ENCODE measurements at places on chromosomes 16 and 17. TPM values are rescaled to one million over a fixed set of nuclear protein-coding genes. Genes with fewer than 3 reads are reported as not detected.

CLEC3A gene
- not detected for total RNA-seq

C16orf86 gene
- total RNA-seq = 1.6 TPM

CD300H gene
- total RNA-seq = not detected

SPSB3 gene
- 23.3 TPM for total RNA-seq

MYL4 gene
- total RNA-seq = 38.5 TPM

DNAH2 gene
- 0.34 TPM for total RNA-seq

SBK1 gene
- total RNA-seq = 4.0 TPM

DNA sequence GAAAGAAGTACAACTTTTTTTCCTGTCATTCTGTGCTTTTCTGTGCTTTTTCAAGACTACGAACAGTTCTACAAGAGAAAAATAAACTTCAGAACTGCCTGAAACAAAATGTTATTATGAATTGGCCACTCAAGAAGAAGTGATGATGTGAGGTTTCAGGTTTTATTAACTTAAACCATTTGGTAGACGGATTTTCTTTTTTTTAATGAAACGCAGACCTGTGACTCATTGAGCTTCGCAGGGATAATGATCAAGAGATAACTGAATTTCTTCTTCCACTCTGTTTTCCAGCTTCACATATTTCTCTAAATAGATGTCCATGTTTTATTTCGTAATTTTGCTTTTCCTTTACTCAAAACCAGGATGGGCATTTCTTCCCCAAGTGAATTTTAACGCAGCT is 32.7 kb downstream of the AIPL1 start:
- DNase-seq = no peak
- H3K4me1 ChIP-seq = no peaks in the 10 kb centered on the region
- no peaks in the 10 kb centered on the region for H3K36me3 ChIP-seq
- H3K27me3 ChIP-seq = peaks cover 2% of the 10 kb centered on the region
- H3K4me3 ChIP-seq = no peak overlapping the region

DNA sequence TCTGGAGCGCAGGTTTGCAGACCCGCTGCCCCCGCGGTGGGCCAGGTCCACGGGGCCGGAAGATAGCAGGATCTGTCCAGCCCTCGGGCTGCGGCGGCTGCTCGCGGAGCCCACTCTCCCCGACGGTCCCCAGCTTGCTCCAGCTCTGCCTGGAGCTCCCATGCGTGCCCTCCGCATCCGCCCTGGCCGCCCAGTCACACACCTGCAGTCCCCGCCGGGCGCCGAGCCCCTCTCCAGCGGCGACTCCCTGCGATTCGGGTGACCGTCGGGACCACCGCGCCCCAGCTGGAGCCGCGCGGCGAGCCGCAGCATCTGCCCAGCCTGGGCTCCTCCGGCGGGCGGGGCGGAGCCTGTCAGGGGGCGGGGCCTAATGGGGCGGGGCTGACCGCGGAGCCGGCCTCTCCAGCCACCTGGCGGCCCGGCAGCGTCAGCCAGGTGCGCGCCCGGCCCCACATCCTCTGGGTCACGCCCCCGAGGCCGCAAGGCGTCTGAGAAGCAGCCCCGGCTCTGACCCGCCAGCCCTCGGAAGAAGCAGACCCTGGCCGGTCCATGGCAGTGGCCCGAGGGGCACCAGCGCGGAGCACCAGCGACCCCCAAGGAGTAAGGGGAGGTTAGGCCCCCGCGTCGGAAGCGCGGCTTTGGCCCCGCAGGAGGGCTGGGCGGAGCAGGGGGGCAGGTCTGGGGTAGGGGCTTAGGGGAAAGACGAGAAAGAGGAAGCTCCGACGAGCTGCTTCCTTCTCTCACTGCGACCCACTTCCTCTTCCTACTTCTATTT is at the start of gene PIK3R5:
TSS of gene PIK3R5 (minus strand) at position 314 of the 775 bp plus-strand sequence. CDS start 54,213 bp downstream, outside the sequence.
- H3K27me3 ChIP-seq = peaks cover 25% of the 10 kb centered on the region
- H3K36me3 ChIP-seq = no peaks in the 10 kb centered on the region
- H3K4me1 ChIP-seq = no peaks in the 10 kb centered on the region
- no peak within 1 kb of the TSS for H3K27ac ChIP-seq

DNA sequence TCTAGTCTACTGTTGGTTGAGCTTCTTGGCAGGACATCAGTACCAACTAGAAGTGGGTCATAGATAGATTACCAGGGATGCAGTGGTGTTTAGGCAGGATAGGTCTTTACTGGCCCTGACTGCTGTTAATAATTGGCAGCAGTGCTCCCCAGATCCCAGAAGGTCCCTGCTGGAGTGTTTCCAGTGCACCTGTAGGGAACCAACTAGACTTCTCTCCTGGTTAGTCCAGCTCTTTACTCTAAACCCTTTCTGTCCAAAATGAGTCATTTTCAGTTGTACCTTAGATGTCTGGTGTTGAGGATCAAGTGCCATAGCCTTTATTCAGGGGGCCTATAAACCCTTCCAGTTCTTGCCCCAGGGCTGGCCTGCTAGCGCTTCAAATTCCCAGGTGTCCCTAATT is 8.7 kb downstream of the POLR2C start:
- peaks cover 49% of the 10 kb centered on the region for H3K36me3 ChIP-seq
- no peaks in the 10 kb centered on the region for H3K27me3 ChIP-seq
- H3K4me3 ChIP-seq = no peak overlapping the region
- H3K27ac ChIP-seq = no peak overlapping the region
- DNase-seq = no peak
- no peaks in the 10 kb centered on the region for H3K4me1 ChIP-seq

- peak overlapping the region; percentile 84 for H3K4me3 ChIP-seq
- H3K4me1 ChIP-seq = peaks cover 20% of the 10 kb centered on the region
- H3K27me3 ChIP-seq = peaks cover 1% of the 10 kb centered on the region
- peak; percentile 50 for DNase-seq
- H3K36me3 ChIP-seq = no peaks in the 10 kb centered on the region
These were observed 2.2 kb downstream of the GSPT1 start for GRCh38 chr16:11913425-11914079.

- H3K4me3 ChIP-seq = no peak overlapping the region
- H3K4me1 ChIP-seq = no peaks in the 10 kb centered on the region
- no peak overlapping the region for H3K27ac ChIP-seq
- H3K36me3 ChIP-seq = no peaks in the 10 kb centered on the region
- DNase-seq = peak; percentile 14
These were observed 776.1 kb downstream of the KCNJ2 start for GRCh38 chr17:70945386-70945785.

DNA sequence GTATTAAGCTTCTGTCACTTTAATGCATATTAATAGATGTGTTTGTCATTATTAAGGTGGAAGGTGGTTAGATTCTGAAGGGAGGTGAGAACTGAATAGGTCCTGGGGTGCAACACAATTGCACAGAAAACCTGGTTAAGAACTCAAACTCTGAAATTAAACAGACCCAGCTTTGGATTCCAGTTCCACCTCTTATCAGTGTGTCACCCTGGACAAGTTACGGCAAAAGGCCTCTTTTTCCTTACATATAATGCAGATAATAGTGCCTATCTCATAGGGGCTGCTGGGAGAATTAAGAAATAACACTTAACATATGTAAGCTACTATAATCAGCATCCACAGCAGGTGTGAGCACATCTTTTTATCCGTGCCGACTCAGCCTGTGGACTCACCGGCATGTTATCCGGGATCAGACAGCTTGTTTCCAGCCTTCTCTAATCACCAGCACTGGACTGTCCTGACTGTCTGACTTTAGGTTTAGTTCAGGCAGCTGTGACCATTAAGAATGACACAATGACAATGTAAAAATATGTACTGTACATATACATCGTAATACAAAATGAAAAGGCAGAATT is 31.4 kb downstream of the TEX2 start:
- no peak overlapping the region for H3K4me3 ChIP-seq
- no peaks in the 10 kb centered on the region for H3K36me3 ChIP-seq
- peak overlapping the region; percentile 48 for H3K27ac ChIP-seq
- no peaks in the 10 kb centered on the region for H3K27me3 ChIP-seq
- no peak for DNase-seq

GRCh38 chr17:63519972-63520882 is 2.9 kb upstream of the KCNH6 start:
- no peak overlapping the region for H3K4me3 ChIP-seq
- no peaks in the 10 kb centered on the region for H3K36me3 ChIP-seq
- no peak for DNase-seq
- no peak overlapping the region for H3K27ac ChIP-seq
- peaks cover 10% of the 10 kb centered on the region for H3K4me1 ChIP-seq
- peaks cover 16% of the 10 kb centered on the region for H3K27me3 ChIP-seq

- H3K4me3 ChIP-seq = peak overlapping the region; percentile 40
- H3K27ac ChIP-seq = peak overlapping the region; percentile 16
- H3K4me1 ChIP-seq = peaks cover 62% of the 10 kb centered on the region
- no peaks in the 10 kb centered on the region for H3K36me3 ChIP-seq
These were observed 6.4 kb downstream of the THRA start for GRCh38 chr17:40068917-40069750.

- H3K36me3 ChIP-seq = no peaks in the 10 kb centered on the region
- peaks cover 2% of the 10 kb centered on the region for H3K27me3 ChIP-seq
- no peak overlapping the region for H3K27ac ChIP-seq
These were observed 122.4 kb upstream of the NLRP1 start for GRCh38 chr17:5706577-5707210.

GRCh38 chr16:49952386-49952785 is 72.6 kb upstream of the CNEP1R1 start:
- H3K27me3 ChIP-seq = no peaks in the 10 kb centered on the region
- H3K27ac ChIP-seq = no peak overlapping the region
- H3K36me3 ChIP-seq = no peaks in the 10 kb centered on the region
- DNase-seq = peak; percentile 12
- no peak overlapping the region for H3K4me3 ChIP-seq

GRCh38 chr17:57562184-57562698 is 182.9 kb downstream of the CCDC182 start:
- H3K4me1 ChIP-seq = peaks cover 14% of the 10 kb centered on the region
- DNase-seq = no peak
- H3K36me3 ChIP-seq = no peaks in the 10 kb centered on the region
- no peaks in the 10 kb centered on the region for H3K27me3 ChIP-seq

- H3K27me3 ChIP-seq = peaks cover 7% of the 10 kb centered on the region
- no peak for DNase-seq
- no peaks in the 10 kb centered on the region for H3K4me1 ChIP-seq
- H3K4me3 ChIP-seq = no peak overlapping the region
These were observed 11.9 kb upstream of the RBFOX3 start for GRCh38 chr17:79622776-79623175.

DNA sequence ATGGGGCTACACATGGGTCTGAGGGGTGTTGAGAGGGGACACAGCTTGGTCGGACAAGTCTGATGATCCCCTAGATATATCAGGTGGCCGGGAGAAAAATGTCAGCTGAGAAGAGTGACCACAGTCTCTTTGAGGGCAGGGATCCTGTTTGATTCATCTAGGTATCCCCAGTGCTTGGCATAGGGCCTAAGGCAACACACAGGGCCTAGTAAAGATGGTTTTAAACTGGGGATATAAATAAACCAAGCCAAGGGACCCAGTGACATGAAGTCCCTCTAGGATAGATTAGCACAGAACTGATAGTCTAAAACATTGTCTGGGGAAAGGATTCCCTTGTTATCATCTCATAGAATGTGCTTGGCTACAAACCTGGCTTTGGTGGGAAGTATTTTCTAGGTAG is 1.4 kb downstream of the ERCC4 start:
- no peak overlapping the region for H3K4me3 ChIP-seq
- peaks cover 6% of the 10 kb centered on the region for H3K36me3 ChIP-seq
- no peak for DNase-seq
- no peak overlapping the region for H3K27ac ChIP-seq

GRCh38 chr17:45164734-45165269 is 3.1 kb downstream of the HEXIM2 start:
- peaks cover 9% of the 10 kb centered on the region for H3K4me1 ChIP-seq
- H3K36me3 ChIP-seq = no peaks in the 10 kb centered on the region
- no peak overlapping the region for H3K4me3 ChIP-seq
- DNase-seq = no peak
- no peak overlapping the region for H3K27ac ChIP-seq
- no peaks in the 10 kb centered on the region for H3K27me3 ChIP-seq

DNA sequence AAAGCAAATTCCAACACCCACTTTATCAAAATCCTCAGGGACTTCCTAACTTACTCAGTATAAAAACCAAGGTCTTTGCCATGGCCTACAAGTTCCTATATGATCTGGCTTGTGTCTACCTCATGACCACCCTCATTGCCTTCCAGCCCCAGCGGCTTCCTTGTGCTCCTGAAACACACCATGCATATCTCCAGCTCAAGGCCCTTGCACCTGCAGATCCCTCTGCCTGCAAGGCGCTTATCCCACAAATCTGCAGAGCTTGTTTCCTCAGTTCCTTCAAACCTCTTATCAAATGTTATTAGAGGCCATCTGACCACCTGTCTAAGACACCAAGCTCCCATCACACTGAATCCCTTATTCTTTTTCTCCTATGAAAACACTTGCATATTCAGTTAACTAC is 2.6 kb downstream of the BBS2 start:
- H3K4me3 ChIP-seq = no peak overlapping the region
- peaks cover 5% of the 10 kb centered on the region for H3K4me1 ChIP-seq
- no peaks in the 10 kb centered on the region for H3K27me3 ChIP-seq
- no peak for DNase-seq
- H3K27ac ChIP-seq = no peak overlapping the region

GRCh38 chr17:45906237-45906636 is 11.9 kb downstream of the MAPT start:
- DNase-seq = no peak
- H3K4me3 ChIP-seq = no peak overlapping the region
- H3K36me3 ChIP-seq = no peaks in the 10 kb centered on the region
- no peak overlapping the region for H3K27ac ChIP-seq
- H3K4me1 ChIP-seq = no peaks in the 10 kb centered on the region

DNA sequence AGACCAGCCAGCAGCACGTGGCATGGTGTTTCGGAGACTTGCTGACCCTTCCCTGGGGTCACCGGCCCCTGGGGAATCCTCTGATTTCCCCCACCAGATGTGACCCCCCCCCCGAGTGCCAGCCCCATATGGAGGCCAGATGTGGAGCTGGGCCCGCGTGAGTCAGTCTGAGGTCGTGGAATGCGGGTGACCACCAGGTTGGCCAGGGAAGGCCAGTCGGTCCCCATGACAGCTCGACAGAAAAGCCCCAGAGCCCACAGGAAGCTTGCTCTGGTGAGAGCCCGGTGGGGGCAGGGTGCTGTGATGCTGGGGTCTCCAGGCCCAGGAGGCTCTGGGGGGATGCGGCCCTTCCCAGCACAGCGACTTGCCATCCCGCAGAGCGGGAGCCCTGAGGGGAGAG is 209.0 kb downstream of the NTN1 start:
- no peaks in the 10 kb centered on the region for H3K27me3 ChIP-seq
- peak; percentile 31 for DNase-seq
- peaks cover 17% of the 10 kb centered on the region for H3K4me1 ChIP-seq
- no peaks in the 10 kb centered on the region for H3K36me3 ChIP-seq
- H3K4me3 ChIP-seq = no peak overlapping the region

GRCh38 chr17:2468270-2468669 is 43.4 kb downstream of the METTL16 start:
- peak overlapping the region; percentile 13 for H3K27ac ChIP-seq
- H3K27me3 ChIP-seq = no peaks in the 10 kb centered on the region
- no peak overlapping the region for H3K4me3 ChIP-seq

DNA sequence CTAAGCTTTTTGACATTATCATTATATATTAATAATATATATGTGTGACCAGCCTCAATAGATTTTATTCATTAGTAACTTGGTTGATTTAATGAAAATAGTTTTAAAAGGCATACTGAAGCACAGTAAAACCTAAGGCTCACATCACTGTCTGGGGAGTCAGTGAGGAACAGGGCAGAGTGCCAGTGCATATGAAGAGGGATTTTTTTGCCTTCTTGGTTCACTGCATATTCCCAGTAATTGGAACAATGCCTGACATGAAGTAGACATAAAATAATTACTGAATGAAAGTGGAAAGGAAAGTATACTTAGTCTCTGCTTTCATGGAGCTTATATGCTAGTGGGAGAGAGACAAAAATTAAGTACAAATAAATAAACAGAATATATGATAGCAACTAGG is 81.1 kb downstream of the FTO start:
- H3K36me3 ChIP-seq = no peaks in the 10 kb centered on the region
- no peak for DNase-seq
- peaks cover 28% of the 10 kb centered on the region for H3K4me1 ChIP-seq
- H3K4me3 ChIP-seq = no peak overlapping the region
- H3K27me3 ChIP-seq = no peaks in the 10 kb centered on the region

Data from astrocyte (in vitro differentiated cells and primary cell).